Common myeloid progenitor, CD34-positive (primary cell): ENCODE measurements at places on chromosomes 2 and 18.

DNA sequence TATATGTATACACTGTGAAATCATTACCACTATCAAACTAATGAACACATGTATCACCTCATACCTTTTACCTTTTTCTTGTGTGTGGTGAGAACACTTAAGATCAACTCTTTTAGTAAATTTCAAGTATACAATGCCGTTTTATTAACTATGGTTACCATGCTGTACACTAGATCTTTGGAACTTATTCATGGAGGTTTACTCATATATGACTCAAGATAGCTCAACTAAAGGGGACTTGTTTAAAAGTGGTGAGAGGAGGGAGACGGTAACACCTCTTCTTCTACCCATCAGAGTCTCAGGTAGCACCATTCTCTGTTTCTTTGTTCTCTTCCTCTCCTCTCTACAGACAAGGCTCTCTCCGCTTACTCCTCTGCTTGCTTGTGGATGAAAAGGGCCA, 36.1 kb upstream of the TMEM178A start:
- DNase-seq: no peak

DNA sequence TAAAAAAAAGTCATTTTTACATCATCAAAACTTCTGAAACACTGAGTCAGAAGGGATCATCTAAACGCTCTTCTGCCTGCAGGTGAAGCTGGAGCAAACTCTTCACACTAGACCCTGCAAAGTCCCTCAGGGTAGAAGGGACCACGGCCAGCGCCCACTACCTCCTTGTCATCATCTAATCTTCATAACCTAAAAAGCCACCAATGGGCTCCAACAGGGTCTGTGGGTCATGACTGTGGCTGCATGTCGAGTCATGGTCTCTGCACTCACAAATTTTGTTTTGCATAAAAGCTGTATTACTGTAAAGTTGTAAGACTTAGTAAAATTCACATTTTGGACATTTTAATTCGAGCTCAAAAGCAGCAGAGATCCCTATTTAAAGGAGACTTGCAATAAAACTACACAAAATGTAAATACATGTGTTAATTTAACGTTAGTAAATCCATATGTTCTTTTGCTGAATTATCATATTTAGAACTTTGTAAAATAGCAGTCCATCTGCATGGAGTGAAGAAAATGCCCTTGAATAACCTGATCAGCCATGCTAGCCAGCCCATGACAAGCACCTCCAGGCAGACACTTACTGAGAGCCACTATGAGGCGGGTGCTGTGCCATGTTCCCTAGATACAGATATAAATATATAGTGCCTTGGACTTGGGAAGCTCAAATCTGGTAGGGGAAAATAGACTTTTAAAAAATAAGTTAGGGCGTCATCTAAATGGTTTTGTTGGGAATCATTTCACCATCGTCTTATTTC, 437.2 kb upstream of the LYPD1 start:
- DNase-seq: no peak

GRCh38 chr2:88254437-88255091, 84.4 kb downstream of the THNSL2 start:
- no peak for DNase-seq

- DNase-seq: no peak
Observed at GRCh38 chr18:57538614-57539013, 47.9 kb downstream of the FECH start.

DNA sequence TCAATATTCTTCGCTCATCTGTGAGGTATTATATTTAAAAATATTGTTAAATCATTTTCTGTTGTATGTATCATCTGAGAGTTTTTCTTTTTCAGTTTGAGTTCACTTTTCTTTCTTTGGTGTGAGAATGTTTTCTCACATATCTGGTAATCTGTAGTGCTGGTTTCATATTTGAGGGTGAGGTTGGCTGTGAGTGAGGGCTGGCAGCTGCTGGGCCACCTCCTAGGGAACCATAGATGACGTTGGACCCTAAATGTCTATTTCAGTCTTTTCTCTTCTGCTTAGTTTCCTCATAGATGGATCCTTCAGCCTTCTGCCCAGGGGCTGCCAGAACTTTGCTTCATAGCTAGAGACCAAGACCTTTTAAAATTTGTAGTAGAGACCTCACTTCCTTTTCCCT, 33.5 kb downstream of the MGAT5 start:
- no peak for DNase-seq

DNA sequence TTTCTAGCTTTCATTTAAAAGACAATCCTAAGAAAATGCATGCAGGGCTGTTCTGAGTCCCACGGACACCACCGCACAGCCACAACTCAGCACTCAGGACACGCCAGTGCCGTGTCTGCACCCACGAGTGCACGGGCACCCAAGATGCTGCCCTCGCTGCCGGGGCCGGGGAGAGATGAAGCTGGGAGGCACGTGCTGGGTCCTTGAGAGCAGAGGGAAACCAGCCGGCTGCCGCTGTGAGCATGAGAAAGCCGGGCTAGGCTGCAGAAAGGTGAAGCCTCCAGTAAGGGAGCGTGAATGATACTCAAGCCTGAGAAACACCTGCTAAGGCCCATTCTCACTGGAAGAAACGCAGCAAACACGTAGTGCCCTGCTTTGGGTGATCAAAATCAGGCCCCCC, 4.8 kb downstream of the COPS9 start:
- no peak for DNase-seq

GRCh38 chr2:227799202-227799601, 14.4 kb upstream of the CCL20 start:
- DNase-seq: no peak

DNA sequence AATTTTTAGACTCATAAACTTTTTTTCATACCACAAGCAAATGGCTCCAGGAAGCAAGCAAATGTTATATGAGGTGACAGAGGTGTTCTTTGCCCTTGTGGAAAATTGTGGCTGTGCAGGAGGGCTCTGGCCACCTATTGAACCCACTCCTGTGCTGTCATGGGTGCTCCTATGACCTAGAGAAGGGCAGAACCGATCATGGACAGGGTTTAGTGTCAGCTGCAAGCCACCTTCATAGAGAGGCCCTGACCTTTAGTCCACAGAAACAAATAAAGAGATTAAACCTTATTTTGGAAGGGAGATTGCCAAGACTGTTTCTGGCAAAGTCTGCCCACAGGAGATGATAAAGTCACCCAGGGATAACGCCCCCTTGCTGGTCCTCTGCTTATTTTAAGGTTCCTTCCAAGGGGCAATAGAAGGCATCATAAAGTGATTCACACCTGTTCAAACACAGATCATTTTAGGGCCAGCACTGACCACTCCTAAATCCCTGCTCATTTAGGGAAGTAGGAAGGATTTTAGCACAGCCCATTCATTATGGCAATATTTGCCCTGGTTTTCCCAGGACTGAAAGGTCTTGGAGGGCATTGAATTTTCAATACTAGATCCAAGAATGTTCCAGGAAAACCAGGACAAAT, 26.1 kb upstream of the STAT4 start:
- DNase-seq: no peak

GRCh38 chr18:73461780-73462059, 593.9 kb upstream of the NETO1 start:
- DNase-seq: no peak
